Kidney (tissue), 22 donors: ENCODE measurements at places on chromosomes 13 and 19. TPM values are rescaled to one million over a fixed set of nuclear protein-coding genes. Genes with fewer than 3 reads are reported as not detected.

Gene CADM4
- total RNA-seq, result 25.3 TPM

Gene TMEM86B
- total RNA-seq, result 3.3 TPM

Gene KASH5
- not detected for total RNA-seq

DNA sequence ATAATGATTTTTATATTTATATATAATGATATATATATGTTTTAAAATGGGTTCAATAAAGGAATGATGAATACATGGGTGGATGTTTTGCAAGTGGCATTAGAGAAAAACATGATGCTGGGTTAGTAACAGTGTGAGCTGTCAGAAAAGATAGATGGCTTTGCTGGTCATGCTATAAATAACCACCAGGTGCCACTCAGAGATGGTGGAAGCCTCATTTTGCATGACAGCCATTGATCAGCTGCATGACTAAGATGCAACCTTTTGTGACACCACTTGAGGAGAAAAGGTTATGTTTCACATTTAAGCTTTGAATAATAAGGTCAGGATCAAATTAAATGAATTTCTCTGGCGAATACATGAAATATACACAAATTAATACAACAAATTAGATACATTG lies 737.7 kb downstream of the PCDH9 start:
- H3K4me3 ChIP-seq, result no peak overlapping the region
- no peaks in the 10 kb centered on the region for H3K4me1 ChIP-seq
- H3K27me3 ChIP-seq, result no peaks in the 10 kb centered on the region

DNA sequence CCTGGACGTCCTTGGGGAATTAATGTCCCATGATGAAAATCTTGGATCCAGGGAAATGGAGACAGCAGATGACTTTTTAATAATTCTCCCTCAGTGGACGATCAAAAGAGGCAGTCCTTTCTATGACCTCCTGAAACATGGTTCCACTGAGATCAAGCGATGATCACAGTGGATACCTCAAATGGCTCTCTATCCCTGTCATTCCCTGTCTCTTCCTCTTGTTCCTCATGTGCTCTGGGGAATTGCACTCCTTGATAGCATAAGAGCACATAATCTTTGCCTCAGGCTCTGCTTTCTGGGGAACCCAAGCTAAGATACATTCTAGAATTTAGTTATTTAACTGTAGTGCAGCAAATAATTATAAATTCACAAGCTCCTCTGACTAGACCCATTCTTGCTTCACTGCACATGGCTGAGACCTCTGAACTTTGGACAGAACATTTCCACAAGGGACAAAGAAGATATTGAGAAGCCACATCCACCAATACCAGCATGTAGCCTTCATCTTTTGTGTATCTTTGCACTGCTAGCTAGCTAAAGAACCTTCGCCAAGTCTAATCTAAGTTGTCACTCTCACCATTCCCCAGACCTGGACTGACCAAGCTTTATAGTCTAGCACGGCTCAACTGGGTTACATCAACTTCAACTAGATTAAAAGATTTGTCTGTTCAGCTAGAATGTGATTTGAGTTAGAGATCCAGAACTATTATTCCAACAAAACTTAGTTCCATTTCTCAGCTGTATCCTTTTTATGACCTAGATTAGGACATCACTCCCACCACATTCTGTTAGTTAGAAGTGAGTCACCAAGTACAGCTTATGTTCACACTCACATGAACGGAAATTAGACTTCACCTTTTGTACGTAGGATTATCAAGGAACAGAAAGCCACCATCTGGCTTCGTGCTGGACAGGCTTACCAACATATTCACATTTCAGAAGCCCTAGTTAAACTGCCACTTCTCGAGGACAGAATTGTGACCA lies 142.7 kb downstream of the SUCLA2 start:
- DNase-seq, result no peak
- no peaks in the 10 kb centered on the region for H3K4me1 ChIP-seq
- H3K27me3 ChIP-seq, result no peaks in the 10 kb centered on the region
- H3K36me3 ChIP-seq, result no peaks in the 10 kb centered on the region

DNA sequence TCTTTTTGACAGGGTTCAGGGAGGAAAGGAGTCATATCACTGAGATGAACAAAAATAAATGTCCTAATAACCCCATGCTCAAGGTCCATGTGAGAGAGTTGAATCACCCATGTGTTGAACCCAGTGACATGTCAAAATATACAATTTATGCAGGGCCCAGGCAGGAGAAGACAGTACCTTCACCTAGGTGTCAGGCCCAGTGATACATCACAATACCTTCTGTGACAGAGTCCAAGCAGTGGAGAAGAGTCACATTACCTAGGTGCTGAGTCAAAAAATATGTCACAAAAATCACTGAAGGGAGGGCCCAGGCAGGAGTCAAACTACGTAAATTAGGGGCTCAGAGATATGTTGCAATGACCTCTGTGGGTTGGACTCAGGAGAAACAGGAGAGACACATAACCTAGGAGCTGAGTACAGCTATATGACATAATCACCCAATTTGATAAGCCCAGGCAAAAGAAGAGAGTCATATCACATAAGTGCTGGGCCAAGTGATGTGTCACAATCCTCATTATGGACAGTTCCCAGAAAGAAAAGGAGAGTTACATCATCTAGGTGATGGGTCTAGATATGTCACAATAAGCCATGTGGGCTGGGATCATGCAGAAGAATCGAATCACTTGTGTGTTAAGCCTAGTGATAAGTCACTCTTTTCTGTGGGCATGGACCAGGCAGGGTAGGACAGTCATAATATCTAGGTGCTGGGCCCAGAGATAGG lies 13.8 kb upstream of the ZNF724 start:
- no peak for DNase-seq
- H3K27me3 ChIP-seq, result no peaks in the 10 kb centered on the region
- H3K4me3 ChIP-seq, result no peak overlapping the region
- no peak overlapping the region for H3K27ac ChIP-seq
- no peaks in the 10 kb centered on the region for H3K4me1 ChIP-seq
- H3K36me3 ChIP-seq, result peaks cover 22% of the 10 kb centered on the region
